Upper lobe of left lung (tissue), 6 donors: ENCODE measurements at places on chromosomes 3 and 15.

- DNase-seq, result no peak
Observed at GRCh38 chr3:157477441-157477840, 25.8 kb downstream of the VEPH1 start.

DNA sequence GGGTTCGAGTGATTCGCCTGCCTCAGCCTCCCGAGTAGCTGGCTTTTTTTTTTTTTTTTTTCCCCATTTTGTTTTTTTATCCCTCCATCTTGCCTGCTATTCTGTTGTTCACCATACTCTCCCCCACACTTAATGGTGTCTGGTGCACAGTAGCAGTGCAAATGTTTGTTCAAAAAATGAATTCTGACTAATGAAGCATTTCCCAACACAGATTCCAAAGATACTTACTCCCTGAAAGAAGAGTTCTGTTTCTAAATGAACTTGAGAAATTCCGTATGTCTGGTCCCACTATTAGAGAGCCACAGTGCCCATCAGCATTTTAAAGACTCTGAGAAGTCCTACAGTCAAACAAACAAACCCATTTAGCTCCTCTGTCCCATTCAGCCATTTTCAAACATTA is 9.5 kb downstream of the EDEM1 start:
- no peak for DNase-seq

- DNase-seq, result no peak
Observed at GRCh38 chr3:144235489-144235888, 263.9 kb downstream of the DIPK2A start.

DNA sequence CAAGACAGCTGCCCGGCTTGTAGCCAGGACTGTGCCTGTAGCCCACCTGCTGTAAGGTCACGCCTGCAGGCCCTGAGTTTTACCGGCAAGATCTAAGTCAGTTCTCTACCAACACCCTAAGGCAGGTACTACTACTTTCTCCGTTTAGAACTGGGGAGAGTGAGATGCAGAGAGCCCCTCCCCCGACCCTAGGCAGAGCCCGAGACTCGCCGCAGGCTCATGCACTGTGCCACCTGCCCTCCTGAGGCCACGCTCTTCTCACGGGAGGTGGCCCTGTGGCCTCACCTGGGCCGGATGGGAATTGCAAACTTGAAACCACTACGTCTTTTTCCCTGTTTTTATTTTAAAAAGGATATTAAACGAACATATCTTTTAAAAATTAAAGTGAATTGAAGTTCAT is 36.9 kb upstream of the PCSK6 start:
- no peak for DNase-seq

GRCh38 chr3:20075197-20075596 is 35.0 kb downstream of the KAT2B start:
- no peak for DNase-seq

DNA sequence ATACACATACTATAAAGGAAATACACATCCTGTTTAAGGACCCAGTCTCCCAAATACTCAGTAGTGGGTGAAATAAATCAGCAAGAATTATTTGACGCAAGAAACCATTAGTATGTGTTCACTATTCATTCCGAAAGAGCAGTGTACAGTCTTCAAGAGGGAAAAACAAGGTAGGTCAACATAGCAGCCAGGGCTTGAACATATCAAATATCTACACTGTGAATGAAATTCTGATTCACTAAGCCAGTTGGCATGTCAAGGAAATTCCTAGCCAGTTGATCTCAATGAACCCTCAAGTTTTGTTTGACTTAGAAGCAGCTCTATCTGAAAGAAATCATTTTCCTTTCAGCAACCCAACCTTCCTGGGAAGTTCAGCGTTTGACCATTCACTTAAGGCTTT is 99.0 kb downstream of the CNTN3 start:
- DNase-seq, result no peak

DNA sequence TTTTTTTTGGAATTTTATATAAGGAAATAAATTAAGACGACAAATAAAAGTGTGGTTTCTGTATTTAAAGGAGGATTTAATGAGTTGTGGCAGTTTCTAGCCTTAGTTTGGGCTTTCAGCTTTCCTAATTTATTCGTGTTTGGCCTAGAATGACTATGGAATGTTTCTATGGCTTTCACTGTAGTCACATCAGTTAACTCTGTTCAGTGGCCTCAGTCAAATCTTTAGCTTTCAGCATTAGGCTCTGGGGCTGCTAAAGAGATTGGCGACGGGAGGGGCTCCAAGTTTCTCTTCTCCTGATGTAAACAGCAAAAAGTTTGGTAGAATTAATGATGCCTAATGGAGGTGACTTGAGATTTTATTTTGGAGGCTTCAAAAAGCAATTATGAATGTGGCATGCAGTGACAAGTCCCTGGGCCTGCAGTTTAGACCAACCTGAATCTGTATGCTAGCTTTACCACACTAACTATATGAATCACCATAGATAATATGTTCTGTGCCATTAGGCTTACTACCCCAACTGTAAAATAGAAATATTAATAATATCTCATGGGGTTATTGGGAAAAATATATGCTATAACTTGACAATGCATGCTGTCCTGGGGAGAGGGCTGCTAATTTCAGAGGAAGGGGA is 47.1 kb upstream of the ADGRG7 start:
- DNase-seq, result no peak

DNA sequence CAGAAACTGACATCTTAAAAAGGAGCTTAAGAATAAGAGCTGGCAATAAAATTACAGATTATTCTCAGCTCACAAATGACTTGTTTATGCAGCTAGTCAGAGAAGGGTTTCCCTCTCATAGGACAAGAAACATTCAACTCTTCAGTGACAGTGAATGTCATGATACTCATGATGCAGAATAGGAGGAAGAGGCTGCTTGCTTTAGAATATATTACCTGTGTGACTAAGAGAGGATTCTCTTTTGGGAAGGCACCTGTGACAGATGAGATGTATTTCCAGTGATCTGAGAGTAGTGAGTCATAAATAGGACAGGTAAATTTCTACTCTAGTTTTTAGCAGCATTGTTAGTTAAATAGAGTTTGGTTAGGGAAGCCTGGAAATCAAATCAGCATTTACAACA is 39.9 kb downstream of the RASA2 start:
- DNase-seq, result no peak

GRCh38 chr3:177521305-177521704 is 324.0 kb upstream of the TBL1XR1 start:
- DNase-seq, result no peak

- no peak for DNase-seq
Observed at GRCh38 chr3:116579840-116580239, 129.7 kb upstream of the TUSC7 start.
